Activated T-cell treated with anti-CD3 and anti-CD28 coated beads for 24 hours (primary cell): ENCODE measurements at places on chromosomes 16 and 17.

GRCh38 chr17:83101805-83102480 lies 22.5 kb downstream of the METRNL start:
- DNase-seq = no peak

GRCh38 chr17:82839617-82840292 lies at the start of gene ZNF750:
Gene ZNF750, minus strand, starts transcription at chr17:82840022. Its CDS starts 7,568 bp downstream, at chr17:82832454.
- no peak for DNase-seq

- DNase-seq = peak; percentile 39
Measured at GRCh38 chr17:66466840-66467367, 164.5 kb downstream of the PRKCA start.

DNA sequence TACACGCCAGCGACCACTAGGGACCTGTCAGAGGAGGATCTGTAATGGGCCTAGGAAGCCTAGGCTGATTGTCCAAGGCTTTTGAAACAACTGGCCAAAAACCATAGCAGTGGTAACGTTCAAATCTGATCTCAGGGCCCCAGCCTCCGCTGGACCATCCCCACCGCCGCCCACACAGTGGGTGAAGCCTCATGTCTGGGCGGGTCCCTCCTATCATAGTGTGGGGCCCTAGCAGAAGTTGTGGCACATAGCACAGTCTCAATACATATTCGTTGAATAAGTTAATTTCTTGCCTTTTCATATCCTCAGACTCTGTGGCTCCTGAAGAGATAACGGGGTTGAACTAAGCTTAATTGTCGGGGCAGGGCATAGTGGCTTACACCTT lies 818 bp downstream of the DPH1 start:
- DNase-seq = no peak

- no peak for DNase-seq
Measured at GRCh38 chr17:66746736-66747135, 88.2 kb upstream of the CACNG5 start.

- DNase-seq = no peak
Measured at GRCh38 chr17:76417499-76418143, 33.2 kb downstream of the SPHK1 start.

- no peak for DNase-seq
Measured at GRCh38 chr17:57097832-57098421, 12.9 kb downstream of the AKAP1 start.

GRCh38 chr17:70171159-70171558 lies 1.8 kb downstream of the KCNJ2 start:
- no peak for DNase-seq

- no peak for DNase-seq
Measured at GRCh38 chr16:84534815-84535214, 30.4 kb upstream of the MEAK7 start.

GRCh38 chr16:6804461-6804860 lies 528.2 kb upstream of the RBFOX1 start:
- DNase-seq = no peak

GRCh38 chr17:3740611-3741073 lies 16.9 kb downstream of the HASPIN start:
- no peak for DNase-seq

DNA sequence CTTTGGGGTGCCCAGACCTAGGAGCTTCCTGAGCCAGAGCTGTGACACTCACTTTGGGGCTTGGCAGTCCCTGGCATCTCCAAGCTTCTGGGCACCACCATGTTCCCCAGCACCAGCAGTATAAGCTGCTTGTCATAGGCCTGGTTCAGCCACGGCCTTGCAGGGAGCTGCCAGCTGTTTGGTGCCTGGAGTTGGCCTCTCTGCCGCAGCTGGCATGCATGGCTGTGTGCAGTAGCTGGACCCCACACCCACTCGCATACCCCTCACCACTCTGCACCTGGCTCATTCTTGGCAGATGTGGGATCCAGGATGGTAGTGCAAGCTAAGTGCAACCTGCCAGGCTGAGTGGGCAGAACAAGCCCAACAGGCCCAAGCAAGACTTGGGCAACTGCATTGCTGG lies 73.4 kb upstream of the BRD7 start:
- DNase-seq = no peak

- DNase-seq = no peak
Measured at GRCh38 chr16:2288726-2289125, 20.8 kb upstream of the RNPS1 start.

DNA sequence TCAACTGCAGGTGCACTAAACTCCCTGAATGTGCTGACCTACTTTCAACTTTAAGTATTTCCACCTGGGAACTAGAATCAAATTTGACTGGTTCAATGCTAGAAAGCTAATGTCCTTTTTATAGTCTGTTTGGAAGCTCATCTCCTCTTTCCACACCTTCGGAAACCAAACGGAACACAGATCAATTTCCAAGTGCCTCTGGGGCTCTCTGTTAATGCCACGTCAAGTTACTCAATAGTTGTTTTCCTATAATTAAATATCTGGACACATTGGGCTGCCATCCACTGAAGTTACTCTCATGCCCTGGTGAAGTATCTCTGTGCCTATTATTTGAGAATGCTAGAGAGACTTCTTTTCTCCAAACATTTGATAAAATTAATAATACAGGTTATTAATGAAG lies 29.7 kb downstream of the ABAT start:
- no peak for DNase-seq

DNA sequence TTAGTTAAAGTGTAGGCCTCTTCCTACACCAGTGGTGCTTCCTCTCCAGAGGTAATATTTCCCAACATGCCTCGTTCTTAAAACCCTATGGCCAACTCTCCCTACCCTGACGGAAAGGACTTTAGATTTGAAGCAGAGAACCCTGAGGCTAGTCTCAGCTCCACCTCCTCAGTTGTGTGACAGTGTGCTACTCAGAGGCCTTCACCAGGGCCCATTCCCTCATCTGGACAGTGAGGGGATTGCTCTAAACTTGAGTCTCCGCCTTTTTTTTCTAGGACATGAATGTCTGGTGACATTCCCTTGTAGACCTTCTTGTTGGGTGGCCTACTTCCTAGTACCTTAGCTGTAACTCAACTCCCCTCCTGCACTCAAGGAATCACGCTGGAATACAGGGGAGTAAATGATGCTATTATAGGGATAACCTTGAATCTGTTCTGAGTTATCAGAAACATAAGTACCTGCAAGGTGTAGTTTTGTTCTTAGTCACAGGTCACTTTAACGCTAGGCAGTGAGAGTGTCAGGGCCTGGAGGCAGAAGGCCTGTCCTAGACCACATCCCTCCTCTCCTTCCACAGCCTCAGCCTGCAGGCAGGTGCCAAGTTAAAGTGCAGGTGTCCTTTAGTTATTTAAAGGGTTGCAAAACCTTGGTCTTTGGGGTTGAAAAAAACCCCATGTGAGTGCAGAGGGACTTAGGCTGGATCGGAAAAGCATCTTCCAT lies 26.9 kb downstream of the LDHD start:
- DNase-seq = no peak

GRCh38 chr16:61763013-61763412 lies 273.2 kb downstream of the CDH8 start:
- DNase-seq = no peak

GRCh38 chr17:40358323-40359038 lies 6.1 kb downstream of the GJD3 start:
- DNase-seq = peak; percentile 83

GRCh38 chr17:42424991-42425610 lies 2.0 kb upstream of the CAVIN1 start:
- DNase-seq = no peak

- no peak for DNase-seq
Measured at GRCh38 chr16:10668322-10669045, 26.2 kb downstream of the TEKT5 start.

GRCh38 chr16:66266436-66267291 lies 99.8 kb upstream of the CDH5 start:
- DNase-seq = no peak

DNA sequence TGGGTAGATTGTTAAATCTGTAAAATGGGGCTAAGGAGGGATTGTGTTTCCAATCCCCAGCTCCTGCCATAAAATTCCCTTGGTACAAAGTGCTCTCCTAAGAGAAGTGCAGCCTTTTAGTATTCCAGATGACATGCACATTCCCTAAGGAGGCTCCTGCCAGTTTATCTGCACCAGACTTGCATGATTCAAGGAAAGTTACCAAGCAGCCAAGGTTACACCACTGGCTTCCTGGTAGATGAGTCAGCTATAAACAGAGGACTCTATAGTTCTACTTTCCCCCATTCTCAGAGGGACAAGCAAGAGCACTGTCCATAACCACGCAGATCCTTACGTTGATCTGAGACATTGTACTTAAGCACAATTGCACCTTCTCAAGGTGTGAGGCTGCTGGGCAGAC lies 1.9 kb downstream of the CALB2 start:
- no peak for DNase-seq

GRCh38 chr16:71803305-71803690 lies 5.3 kb downstream of the AP1G1 start:
- DNase-seq = no peak

DNA sequence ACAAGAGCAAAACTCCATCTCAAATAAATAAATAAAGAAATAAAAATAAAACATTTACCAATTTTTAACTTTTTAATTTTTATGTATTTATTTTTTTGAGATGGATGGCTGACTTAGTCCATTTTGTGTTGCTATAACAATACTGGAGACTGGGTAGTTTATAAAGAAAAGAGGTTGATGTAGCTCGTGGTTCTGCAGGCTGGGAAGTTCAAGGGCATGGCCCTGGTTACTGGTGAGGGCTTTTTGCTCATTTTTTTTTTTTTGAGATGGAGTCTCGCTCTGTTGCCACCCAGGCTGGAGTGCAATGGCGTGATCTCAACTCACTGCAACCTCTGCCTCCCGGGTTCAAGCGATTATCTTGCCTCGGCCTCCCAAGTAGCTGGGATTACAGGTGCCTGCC lies 14.2 kb upstream of the FOXK2 start:
- DNase-seq = no peak

GRCh38 chr17:54307351-54307750 lies 484.6 kb downstream of the KIF2B start:
- no peak for DNase-seq

DNA sequence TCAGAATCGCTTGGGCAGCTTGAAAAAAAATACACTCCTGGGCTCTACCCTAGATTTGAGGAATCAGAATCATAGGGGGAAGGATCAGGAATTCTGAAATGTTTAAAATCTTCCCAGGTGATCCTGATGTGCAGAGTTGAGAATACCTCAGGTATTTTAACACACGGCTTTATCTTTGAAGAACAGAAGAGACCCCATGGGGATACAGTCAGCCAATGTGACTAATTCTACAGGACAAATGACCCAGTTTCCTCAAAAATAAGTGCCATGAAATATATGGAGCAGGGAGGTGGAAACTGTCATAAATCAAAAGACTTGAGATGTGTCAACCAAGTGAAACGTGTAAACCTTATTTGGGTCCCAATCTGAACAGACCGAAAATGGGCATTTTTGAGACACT lies 52.7 kb downstream of the CCDC42 start:
- no peak for DNase-seq

- DNase-seq = no peak
Measured at GRCh38 chr16:85301231-85301630, 189.0 kb upstream of the CIBAR2 start.

GRCh38 chr16:56932721-56933619 lies 1.0 kb downstream of the HERPUD1 start:
- no peak for DNase-seq

GRCh38 chr16:27390151-27390550 lies 11.8 kb upstream of the IL21R start:
- no peak for DNase-seq

DNA sequence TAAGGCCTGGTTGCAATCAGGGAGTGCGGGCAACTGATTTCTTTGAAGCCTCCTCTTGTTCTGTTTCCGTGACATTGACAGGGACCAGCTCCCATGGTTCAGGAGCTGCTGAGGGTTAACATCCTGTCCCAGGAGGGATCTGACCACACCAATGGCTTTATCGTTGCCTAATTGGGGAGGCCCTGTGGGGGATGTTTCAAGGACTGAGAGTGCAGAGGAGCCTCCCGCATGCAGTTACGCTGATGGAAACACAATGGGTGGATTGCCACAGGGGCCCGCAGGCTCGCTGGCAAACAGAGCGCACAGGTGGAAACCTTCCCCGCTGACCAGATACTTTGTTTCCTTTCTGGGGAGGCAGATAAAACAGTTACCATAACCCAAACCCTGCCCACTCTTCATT lies 23.8 kb upstream of the ABCC1 start:
- DNase-seq = no peak

GRCh38 chr16:65099607-65100006 lies 22.3 kb downstream of the CDH11 start:
- no peak for DNase-seq

DNA sequence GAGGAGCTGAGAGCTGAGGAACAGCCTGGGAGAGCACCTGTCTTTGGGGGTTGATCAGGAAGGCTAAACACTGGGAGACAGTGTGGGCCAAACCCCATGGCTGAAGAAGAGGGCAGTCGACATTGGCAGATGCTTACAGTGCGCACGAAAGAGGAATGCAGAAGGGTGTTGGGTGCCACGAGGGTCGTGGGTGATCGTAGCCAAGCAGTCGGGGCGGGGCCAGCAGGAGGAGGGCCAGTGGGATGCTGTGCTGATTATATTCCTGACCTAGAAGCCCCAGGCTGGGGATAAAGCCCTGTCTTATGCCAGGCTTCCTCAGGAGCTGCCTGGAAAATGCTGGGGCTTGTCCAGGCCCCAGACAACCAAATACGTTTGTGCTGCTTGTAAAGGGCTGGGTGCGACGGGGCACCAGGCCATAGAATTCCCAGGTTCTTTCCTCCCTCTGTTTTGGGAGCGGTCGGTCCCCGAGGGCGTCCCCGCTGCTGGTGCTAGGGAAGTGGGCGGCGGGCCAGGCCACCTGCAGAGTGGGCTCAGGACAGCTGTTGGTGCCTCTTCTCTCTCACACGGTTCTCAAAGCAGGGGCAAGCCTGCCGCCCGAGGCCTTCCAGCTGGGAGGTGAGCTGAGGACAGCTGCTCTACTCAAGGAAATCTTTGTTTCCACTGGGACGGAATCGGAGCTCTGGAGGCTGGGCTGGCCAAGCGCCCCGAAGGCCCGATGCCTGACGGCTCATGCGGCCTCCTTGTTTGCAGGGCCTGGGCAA lies 10.0 kb downstream of the C1QTNF1 start:
- DNase-seq = no peak

GRCh38 chr17:69906306-69906705 lies 168.7 kb upstream of the KCNJ16 start:
- no peak for DNase-seq

- DNase-seq = no peak
Measured at GRCh38 chr16:89009343-89010209, 32.6 kb upstream of the CBFA2T3 start.

- no peak for DNase-seq
Measured at GRCh38 chr17:78196716-78197115, 9.6 kb downstream of the AFMID start.
